C1 segment of cervical spinal cord (tissue), 14 donors: ENCODE measurements at places on chromosomes 2 and 18.

GRCh38 chr2:48483916-48484315, 46.0 kb upstream of the STON1 start:
- no peak for DNase-seq

DNA sequence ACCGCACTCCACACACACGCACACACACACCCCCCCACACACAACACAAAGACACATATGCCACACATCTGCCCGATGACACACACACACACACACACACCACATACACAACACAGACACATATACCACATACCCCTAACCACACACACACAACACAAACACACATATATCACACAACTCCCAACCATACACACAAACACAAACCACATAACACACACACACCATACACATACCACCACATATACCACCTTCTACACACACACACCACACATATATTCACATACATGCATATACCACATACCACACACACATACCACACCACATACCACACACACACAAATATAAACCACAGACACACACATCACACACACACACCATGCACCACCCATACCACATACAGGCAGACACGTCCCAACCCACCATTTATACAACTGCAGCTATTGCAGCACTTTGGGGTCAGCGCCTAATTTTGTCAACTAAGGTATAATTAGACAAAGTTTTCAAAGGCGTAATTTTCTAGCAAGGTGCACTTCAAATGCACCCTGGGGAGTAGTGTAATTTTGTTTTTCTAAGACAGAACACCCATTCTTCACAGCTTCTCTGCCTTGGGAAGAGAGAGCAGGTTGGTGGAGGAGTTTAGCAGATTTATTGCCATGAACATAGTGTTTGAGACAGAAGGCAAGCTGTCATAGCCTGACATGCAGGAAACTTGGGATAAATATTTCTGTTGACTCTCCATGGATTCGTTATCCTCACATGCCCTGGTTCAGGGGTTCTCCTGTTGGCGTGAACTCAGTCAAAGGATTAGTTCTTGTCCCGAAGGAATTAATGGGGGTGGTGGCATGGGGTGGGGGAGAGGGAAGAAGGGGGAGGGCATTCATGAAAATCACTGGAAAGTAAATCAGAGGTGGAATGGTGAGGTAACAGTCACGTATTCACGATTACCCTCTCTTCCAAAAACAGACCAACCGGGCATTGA, 416.1 kb downstream of the LPIN1 start:
- no peak for DNase-seq

- DNase-seq = no peak
These were observed 62.0 kb downstream of the TGIF1 start for GRCh38 chr18:3511980-3512379.

- DNase-seq = no peak
These were observed 8.4 kb upstream of the SP9 start for GRCh38 chr2:174326161-174327020.

GRCh38 chr2:203867561-203868200, at the start of gene CTLA4:
Gene CTLA4 (plus strand): TSS chr2:203867771. CDS start chr2:203867943, 172 bp downstream.
- no peak for DNase-seq

DNA sequence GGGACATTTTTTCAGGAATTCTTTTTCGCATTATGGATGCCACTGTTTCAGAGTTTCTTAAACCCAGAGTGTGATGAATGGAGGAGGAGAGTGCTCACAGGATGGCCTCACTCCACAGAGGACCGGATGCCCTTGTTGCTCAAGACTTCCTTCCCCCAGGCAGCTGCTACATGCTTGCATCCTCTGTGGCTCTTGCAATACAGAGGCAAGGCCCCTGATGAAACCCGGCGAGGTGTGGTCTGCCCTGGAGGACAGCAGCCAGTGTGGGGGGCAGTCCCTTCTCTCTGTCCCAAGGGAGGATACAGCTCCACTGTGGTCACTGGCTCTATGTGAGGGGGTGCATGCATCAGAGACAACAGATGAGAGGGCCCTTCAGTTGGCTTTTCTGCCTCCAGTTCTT, 109.6 kb downstream of the SH3RF3 start:
- DNase-seq = peak; percentile 53

GRCh38 chr18:2529154-2529553, 42.2 kb downstream of the METTL4 start:
- DNase-seq = no peak

DNA sequence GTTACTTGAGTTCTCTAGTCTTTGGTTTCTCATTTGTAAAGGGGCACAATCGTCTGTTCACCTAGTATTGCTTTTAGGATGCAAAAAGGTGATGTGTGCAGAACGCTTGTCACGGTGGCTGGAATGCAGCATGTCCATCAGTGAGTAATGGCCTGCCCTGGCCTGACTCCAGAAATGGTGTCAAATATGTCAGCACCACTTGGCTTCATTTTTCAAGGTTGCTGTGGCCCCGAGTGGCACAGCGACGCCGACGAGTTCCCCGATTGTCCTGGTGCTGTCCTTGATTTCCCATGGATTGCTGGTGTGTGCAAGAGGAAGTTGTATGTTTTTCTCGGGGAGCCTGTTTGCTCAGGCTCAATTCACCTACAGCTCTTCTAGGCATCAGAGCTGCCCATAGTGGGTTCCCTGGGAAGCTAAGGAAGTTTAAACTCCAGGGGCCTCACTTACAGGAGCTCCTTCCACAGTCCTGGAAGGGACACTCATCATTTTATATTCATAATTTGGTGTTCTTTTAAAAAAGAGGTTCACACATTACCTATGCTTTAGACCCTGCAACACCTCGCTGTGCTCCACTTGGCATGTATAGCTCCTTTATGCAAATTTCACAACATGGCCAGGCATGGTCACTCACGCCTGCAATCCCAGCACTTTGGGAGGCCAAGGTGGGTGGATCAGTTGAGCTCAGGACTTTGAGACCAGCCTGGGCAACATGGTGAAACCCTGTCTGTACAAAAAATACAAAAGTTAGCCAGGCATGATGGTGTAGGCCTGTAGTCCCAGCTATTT, 25.6 kb upstream of the ZNF407 start:
- no peak for DNase-seq

DNA sequence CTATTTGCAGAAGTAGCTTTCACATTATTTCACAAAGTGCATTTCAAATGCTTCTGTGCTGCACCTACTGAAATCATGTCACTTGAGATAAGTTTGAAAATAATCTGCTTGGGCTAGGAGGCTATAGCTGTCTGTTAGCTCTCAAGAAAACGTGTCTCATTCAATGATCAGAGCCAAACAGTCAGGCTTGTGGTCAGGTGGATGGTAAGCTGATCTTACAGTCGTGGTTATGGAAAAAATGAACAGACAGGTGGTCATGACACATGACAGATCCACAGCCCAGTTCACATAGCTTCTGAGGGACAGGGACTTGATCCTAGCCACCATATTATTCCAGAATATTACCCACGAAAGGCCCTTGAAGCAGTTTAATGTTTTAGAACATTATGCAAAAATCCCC, 26.5 kb upstream of the RFX8 start:
- DNase-seq = no peak

GRCh38 chr2:66382091-66382490, 52.8 kb upstream of the MEIS1 start:
- no peak for DNase-seq

DNA sequence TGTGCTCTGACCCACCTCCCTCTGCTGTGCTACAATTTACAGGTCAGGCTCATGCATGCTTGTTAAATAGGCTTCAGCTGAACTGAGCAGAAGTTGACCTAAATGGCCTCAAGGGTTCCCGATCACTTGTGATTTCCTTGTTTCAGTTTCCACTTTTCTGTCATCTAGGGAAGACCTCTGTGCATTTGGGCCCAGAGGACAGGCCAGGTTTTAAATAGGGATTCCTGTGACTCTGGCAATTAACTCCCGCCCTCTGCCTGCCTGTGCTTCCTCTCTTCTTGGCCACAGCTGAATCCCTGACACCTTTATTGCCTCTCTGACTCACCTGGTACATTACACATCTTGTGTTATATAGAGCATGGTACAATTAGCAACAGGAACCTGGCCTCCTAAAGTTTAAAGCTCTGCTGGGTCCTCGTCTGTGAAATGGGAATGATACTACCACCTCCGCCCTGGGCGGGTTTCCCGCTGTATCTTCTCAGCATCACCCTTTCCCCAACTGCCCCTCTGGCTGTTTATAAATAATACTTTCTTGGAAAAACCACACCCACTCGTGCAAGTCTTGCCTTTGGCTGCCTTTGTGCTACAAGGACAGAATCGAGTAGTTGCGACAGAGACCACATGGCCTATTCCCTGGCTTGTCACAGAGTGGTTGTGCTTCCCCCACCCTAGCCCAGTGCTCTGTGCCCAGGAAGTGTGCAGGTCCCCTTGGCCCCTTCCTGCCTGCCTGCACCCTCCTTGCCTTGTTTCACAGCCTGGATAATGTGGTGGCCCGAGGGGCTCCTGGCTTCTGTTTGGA, 7.9 kb downstream of the CABLES1 start:
- DNase-seq = no peak
